Fibroblast of skin of abdomen (primary cell): ENCODE measurements at places on chromosomes 5 and 9.

GRCh38 chr5:147712598-147712997 lies 69.9 kb downstream of the JAKMIP2 start:
- no peak for DNase-seq

- DNase-seq = no peak
Measured at GRCh38 chr5:79803007-79803406, 113.4 kb downstream of the CMYA5 start.

- no peak for DNase-seq
Measured at GRCh38 chr5:130974021-130974683, 190.9 kb downstream of the HINT1 start.

- DNase-seq = no peak
Measured at GRCh38 chr5:143225511-143225910, 178.0 kb downstream of the NR3C1 start.

DNA sequence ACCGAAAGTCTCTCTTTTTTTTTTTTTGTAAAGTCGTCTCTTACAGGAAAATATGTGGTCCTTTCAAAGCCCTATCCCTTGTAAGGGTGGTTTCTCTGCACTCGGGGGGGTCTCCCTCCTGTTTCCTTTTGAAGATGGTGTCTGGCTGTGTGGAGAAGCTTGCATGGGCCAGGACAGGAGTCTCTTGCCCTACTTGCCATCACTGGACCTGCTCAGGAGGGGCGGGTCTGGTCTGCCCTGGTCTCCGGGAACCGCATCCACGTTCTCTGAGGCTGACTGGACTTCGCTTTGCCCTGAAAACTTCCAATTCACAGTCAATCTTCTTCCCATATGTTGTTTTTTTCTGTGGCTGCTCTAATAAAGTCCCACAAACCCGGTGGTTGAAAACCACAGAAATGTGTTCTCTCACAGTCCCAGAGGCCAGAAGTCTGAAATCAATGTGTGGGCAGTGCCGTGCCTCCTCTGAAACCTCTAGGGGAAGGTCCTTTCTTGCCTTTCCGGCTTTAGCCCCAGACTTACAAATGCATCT lies 92.9 kb upstream of the IER5L start:
- peak; percentile 90 for DNase-seq

DNA sequence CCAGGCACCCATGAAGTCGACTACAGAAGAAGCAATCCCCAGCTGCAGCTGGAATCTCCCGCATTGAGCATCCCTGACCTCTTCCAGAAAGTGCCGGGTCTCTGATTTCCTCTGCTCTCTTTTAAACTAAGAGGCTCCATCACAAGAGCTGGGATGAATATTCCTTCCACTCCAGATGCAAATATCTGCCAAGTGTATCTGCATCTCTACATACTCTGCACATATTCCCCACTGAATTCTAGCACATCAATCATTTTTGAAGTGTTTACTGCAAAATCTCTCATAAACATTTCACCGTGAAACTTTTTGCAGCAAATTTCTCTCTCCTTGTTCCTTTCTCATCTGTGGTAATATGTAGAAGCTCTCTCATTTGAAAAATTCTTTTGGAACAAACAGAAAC lies 161.5 kb downstream of the GABRB2 start:
- DNase-seq = no peak

DNA sequence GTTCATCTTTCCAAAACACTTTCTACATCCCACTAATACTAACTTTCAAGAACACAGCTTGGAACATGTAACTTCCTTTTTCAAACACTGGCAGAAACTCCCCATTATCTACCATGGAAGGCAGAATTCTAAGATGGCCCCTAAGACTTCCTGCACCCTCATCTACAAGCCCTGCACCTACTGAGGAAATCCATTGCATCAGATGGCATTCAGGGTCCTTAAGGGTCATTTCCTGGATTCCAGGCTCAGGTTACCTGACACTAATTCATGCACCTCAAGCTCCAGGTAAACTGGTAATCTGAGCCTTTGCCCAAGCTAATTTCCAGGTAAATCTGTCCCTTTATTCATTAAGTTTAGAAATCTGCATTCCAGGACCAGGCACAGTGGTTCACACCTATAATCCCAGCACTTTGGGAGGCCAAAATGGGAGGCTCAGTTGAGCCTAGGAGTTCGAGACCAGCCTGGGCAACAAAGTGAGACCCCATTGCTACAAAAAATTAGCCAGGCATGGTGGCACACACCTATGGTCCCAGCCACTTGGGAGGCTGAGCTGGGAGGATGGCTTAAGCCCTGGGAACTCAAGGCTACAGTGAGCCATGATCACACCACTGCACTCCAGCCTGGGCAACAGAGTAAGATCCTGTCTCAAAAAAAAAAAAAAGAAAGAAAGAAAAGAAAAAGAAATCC lies 91.6 kb downstream of the NFIB start:
- no peak for DNase-seq

DNA sequence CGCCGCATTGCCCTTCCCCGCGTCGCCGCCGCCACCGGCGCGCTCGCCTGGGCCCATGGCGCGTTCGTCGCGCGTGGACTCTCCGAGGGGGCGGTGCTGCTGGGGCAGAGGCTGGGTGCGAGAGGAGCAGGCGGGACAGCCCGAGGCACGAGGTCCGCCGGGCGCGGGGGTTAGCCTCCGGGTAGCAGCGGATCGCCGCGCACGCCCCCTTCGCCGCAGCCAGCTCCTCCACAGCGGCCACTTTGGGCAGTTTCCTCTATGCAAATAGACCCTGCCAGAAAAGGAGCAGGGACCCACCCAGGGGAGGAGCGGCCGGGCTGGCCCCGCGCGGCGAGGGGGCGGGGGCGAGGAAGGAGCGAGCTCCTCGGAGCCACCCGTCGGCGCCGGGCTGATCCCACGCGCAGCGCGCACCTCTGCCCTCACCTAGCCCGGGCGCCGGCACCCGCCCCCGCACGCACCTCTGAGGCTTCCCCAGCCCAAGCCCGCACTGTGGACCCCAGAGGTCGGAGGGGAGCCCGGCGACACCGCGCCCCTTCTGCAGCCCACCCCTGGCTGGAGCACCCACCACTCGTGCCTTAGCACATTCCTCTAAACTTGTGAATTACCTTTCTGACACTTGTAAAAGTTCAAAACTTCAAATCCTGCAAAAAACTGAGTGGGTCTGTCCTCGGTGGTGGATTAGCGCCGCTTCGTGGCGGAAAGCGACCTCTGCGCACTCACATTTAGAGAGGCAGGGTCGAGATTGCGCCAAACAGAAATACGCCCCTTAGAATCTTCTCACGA lies at the start of gene COL23A1:
COL23A1 (minus strand) TSS at position 253 of the 783 bp plus-strand sequence.
- DNase-seq = peak; percentile 38

GRCh38 chr9:80378669-80379293 lies 807.0 kb downstream of the TLE4 start:
- DNase-seq = no peak

- no peak for DNase-seq
Measured at GRCh38 chr5:141771562-141771961, 89.5 kb upstream of the ARAP3 start.

DNA sequence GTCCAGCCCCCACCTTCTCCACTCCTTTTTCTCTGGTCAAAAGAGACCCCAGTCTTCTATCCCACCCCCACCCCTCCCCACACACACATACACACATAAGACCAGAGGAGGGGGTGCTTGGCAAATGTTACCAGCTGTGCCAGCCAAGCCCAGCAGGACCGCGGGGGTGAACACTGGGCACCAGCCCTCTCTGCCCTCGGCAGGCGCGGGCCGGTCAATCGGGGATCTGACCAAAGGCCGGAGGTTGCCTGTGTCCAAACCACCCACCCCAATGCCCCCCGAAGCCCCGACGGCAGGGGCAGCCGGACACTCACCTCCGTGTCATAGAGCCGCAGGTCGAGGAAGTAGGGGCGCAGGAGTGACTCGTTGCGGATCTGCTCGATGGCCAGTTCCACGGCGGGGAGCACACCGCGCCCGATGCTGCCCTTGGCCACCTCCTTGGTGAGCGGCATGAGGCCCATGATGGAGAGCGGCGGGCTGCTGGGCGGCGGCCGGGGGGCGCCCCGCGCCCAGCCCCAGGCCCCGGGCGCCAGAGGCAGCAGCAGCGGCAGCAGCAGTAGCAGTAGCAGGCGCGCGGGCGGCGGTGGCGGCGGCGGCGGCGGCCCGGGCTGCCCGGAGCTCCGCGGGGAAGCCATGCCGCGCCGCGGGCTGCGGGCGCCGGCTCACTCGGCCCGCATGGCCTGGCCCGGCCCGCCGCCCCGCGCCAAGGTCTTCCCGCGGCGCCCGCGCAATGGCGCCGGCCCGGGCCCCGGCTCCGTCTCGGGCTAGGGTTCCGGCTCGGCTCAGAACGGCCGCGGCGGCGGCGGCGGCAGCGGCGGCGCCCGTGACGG lies 417 bp downstream of the GABBR2 start:
- no peak for DNase-seq

GRCh38 chr9:123440256-123440655 lies 84.3 kb downstream of the CRB2 start:
- DNase-seq = no peak

DNA sequence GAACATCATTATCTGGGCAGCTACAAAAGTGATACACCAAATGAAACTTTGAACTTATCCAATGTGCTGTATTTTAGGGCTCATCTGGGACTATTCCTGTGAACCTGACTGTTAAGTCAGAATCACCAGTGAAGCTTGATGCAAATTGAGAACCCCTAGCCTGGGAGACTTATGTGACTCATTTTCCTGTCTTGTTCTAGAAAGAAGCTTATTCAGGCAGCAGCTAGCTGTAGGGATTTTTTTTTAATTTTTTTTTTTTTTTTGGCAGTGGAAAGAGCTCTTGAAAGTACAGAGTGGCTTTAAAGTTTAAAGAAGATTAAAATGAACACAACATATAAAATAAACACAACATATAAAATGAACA lies 81.1 kb upstream of the TNFAIP8 start:
- DNase-seq = peak; percentile 72

DNA sequence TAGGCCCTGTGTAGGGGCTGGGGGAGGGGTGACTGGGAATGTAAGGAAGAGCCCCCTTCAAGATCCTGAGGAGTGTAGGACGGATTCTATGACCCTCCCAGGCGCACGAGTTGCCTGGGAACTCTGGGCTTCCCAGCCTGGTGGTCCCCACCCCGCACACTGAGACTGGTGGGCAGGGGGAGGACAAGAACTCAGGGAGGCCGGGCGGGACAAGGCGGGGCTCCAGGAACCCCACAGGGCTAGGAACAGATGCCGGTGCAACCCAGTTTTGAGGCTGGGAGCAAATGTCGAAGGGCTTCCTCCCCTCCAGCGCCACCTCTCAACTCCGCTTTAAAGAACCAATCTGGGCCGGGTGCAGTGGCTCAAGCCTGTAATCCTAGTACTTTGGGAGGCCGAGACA lies 1.3 kb upstream of the VDAC1 start:
- no peak for DNase-seq

GRCh38 chr5:56112526-56113121 lies 117.9 kb upstream of the IL6ST start:
- DNase-seq = no peak

- no peak for DNase-seq
Measured at GRCh38 chr5:173355561-173355960, 27.3 kb upstream of the STC2 start.

DNA sequence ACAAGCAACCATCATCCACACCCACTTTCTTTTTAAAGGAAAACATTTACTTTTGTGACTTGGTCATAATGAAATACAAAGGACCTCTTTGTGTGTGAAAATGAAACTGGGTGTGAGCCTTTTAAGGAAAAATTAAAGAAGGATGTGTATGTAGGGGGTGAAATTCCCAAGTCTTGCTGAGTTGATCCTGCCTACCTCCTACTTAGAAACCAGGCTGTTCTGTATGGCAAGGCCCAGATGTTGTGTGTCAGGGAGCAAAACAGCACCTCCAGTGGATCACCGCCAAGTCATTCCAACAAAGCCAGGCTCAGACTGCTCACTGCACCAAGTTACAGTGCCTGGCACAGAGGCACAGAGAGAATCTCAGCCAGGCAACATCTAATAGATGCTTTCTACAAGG lies 198.5 kb upstream of the FBN2 start:
- DNase-seq = no peak

- no peak for DNase-seq
Measured at GRCh38 chr5:75363726-75364495, 26.9 kb downstream of the HMGCR start.

GRCh38 chr9:89598926-89599325 lies 5.9 kb upstream of the GADD45G start:
- no peak for DNase-seq

GRCh38 chr5:180533845-180534244 lies 39.7 kb downstream of the CNOT6 start:
- DNase-seq = no peak

GRCh38 chr5:154349626-154350264 lies 96.1 kb upstream of the SAP30L start:
- DNase-seq = peak; percentile 24

- peak; percentile 17 for DNase-seq
Measured at GRCh38 chr9:13268469-13268868, 11.0 kb downstream of the MPDZ start.

- no peak for DNase-seq
Measured at GRCh38 chr5:82789095-82789494, 288.1 kb downstream of the TMEM167A start.

- DNase-seq = peak; percentile 53
Measured at GRCh38 chr9:99870126-99870525, 36.3 kb upstream of the STX17 start.

DNA sequence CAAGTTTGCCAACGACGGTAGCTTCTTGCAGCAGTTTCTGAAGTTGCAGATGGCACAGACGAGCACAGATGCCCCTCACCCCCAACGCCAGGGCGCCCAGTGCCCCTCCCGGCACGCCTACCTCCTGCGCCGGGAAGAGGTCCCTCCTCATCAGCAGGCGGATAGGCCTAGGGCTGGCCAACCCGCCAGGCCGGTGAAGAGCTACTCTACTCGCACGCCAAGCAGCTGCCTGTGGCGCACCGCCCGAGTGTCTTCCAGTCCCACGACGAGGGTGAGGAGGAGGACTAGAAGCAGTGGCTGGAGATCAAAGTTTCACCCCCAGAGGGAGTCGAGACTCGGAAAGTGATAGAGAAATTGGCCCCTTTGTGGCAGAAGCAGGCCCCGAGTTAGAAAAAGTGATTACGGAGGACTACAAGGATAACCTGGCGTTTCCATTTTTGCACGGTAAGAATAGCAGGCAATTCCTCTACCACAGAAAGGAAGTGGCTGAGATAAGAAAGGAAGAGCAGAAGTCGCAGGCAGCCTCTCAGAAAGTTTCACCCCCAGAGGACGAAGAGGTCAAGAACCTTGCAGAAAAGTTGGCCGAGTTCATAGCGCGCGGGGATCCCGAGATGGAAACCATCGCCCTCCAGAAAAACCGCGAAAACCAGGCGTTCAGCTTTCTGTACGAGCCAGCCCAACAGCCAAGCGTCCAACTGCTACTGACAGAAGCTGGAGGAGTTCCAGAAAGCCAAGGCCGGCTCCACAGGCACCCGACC lies 170.4 kb downstream of the HINT1 start:
- no peak for DNase-seq

- DNase-seq = no peak
Measured at GRCh38 chr9:75482566-75482965, 394.3 kb downstream of the OSTF1 start.

- DNase-seq = no peak
Measured at GRCh38 chr5:126166368-126166767, 256.8 kb upstream of the GRAMD2B start.
